ENCODE measurements at places on chromosomes 11 and 22.
A peak's percentile ranks its signal among the peaks of the same experiment; 100 is the strongest.

- no peak for DNase-seq
Measured at GRCh38 chr22:37482244-37482643, 3.9 kb downstream of the MFNG start.

GRCh38 chr22:50734343-50734771, 3.6 kb upstream of the ACR start:
- DNase-seq: peak; percentile 36

DNA sequence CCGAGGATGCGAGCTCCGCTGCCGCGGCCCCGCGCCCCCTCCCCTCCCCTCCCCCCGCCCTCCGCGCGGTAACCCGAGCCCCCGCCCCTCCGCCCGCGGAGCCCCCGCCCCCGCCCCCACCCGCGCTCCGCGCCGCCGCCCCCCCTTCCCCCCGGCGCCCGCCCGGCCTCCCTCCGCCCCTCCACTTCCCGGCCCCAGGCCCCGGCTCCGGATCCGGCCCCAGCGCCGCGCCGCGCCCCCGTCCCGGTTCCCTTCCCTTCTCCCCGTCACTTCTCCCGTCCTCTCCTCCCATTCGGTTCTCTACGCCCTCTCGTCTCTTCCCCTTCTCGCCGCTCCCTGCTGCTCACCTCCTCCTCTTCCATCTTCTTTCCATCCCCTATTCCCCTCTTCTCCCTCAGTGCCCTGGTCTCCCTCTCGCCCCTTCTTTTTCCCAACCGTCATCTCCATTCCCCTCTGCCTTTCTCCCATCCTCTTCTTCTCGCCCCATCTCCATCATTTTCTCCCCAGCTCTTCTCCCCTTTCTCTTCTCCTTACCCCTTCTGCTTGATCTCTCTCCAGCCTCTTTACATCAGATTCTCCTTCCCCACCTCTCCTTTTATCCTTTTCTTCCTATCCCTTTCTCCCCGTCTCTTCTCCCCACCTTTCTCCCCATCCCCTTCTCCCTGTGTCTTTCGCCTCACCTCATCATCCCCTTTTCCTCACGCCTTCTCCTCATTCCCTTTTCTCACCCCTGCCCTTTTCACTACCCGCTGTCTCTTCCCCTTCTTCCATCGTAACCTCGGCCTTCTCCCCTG, at the start of gene DCHS1:
TSS of gene DCHS1 (minus strand) at position 20 of the 794 bp plus-strand sequence. CDS start 14,196 bp downstream, outside the sequence.
- no peak for DNase-seq

- no peak for DNase-seq
Measured at GRCh38 chr11:103070142-103070541, 21.8 kb downstream of the DCUN1D5 start.

DNA sequence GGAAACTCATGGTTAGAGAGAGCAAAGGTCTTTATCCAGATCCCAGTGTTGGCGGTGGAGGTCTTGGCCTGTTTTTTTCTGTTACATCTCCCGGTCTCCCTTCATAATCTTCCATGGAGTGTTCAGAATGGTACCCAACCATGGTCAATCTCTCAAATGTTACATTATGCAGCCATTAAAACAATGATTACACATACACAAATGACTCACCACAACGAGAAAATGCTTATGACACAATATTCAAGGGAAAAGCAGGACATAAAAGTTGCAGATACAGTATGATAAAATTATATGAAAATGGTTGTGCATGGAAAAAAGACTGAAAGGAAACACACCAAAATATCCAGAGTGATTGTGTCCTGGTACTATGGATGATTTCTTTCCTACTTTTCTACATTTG, 17.8 kb upstream of the CSNK1E start:
- DNase-seq: no peak

DNA sequence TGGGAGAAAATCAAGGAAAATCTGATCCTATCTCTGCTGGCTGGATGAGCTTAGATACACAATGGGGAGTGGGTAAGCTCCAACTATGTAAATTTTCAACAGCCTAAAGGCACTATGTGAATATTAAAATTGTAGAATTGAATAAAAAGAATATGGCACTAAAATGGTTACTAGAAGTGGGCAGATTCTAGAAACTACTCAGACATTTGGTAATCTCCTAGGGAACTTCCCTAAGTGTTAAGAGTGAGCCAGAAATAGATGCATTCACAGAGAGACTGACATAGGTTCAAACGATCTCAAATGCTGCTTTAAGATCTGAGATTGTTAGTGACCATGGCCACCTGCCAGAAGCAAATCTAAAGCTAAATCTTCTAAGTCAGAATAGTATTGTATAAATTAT, 4.3 kb upstream of the OR52E1 start:
- DNase-seq: no peak

DNA sequence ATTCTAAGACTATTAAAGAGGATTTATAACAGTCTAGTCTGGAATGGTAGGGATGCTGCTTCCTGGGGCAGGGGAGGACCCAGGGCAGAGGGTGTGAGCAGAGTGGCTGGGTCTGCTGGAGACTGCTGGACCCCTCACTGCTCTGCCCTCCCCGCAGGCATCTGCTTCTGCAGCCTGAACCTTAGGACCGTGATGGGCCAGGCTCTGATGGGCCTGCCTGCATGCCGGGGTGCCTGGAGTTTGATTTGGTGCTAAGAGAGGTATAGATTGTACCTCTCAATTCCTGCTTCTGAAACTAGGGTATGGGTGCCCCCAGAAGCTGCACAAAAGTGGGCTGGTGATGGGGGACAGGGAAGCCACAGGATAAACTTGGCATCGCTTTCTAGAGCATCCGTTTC, 54.9 kb downstream of the CD82 start:
- peak; percentile 29 for DNase-seq

DNA sequence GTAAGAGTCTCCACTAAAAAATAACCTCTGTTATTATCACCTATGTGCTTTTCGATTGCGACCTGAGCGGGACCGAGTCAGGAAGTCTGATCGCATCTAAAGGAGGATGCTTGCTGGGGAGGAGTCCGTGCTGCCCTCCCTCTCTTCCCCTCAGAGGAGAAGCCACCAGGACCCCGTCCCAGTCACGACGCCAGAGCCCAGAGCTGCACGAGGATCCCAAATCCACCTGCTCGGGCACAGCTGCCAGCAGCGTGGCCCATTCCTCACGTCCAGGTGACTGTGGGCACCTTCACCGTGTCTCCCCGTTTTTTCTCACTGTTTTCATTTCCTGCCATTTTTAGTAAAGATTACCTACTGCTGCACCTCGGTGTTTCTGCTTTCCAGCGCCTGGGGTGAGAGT, 390.3 kb downstream of the BRD1 start:
- DNase-seq: no peak

- no peak for DNase-seq
Measured at GRCh38 chr11:102216433-102217075, 100.7 kb upstream of the BIRC3 start.

DNA sequence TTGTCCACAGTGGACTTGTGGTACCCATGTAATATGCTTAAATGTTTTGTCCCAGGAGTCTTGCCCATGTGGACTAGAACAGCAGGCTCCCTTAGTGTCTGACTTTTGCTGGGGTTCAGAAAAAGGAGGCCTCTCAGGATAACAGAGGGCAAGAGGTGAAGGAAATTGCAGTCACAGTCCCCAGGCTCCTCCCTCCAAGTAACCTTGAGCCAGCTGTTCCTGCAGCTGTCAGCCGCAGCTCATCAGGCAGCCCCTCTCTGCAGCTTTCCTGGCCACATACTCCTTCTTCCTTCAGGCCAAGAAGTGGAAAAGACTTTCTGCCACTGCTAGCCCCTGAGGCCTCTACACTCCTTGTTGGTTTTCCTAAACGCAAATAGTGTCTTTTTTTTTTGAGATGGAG, 6.3 kb upstream of the MYO18B start:
- DNase-seq: no peak

- DNase-seq: no peak
Measured at GRCh38 chr22:47539374-47539773, 776.9 kb downstream of the TBC1D22A start.

DNA sequence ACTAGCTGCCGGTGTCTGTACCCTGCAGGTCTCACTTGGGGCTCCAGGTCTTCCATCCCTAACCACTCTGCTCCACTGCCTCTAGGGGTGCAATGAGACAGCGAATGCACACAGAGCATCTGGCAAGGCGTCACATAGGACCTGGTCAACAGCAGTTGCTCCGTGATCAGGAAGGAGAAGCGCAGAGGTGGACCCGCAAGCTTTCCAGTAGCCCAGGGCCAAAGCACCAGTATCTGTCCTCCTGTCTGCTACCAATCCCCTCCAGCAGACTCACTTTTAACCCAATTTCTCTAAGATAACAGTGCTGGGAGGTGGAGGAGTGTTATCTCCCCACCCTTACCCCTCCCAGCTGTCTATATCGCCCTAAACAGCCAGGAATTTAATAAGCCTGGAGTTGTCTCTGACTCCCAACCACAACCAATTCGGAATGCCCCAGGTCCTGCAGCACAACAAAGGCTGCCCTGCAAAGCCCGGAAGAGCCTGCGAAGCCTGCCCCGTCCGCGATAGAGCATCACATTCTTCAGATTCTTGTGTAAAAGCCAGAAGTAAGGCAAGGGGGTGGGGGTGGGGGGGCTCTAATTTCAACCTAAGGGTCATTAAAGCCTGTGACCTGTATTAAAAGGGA, 19.3 kb downstream of the MYH9 start:
- no peak for DNase-seq

GRCh38 chr11:65796726-65797601, 10.1 kb downstream of the OVOL1 start:
- DNase-seq: no peak

- no peak for DNase-seq
Measured at GRCh38 chr11:10326012-10326964, 21.4 kb downstream of the ADM start.

- no peak for DNase-seq
Measured at GRCh38 chr11:15544353-15544752, 429.6 kb downstream of the INSC start.

GRCh38 chr11:45050111-45050510, 96.3 kb upstream of the PRDM11 start:
- DNase-seq: no peak

GRCh38 chr11:37411289-37411688, 813.3 kb upstream of the RAG2 start:
- no peak for DNase-seq

DNA sequence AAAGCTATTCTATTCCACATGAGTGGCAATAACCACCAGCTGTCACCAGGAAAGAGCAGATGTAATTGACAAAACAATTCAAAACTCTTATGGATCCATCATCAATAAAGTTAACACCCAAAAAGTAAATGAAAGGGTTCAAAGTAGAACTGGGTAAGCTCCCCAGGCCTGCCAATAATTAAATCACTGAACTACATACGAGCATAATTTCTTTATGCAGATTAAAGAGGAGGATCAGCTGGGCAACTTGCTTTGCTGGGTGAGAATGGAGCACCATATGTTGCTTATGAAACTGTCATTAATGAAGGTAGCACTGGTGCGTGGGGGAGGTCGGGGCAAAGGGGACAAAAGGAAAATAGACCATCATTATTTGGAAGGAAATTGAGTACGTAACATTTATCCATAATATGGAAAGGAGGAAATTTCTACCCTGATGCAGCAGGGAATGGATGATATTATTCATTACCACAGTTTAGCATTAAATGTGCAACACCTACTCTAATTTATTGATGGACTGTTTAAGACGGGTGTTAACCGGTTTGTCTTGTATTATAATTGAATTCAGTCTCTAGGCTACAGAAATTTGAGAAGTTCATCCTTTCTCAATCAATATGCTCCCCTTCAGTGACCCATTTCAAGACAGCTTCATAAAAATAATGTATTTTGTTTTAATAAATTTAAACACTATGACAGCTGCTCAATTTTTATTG, 315.9 kb downstream of the CADM1 start:
- DNase-seq: no peak

DNA sequence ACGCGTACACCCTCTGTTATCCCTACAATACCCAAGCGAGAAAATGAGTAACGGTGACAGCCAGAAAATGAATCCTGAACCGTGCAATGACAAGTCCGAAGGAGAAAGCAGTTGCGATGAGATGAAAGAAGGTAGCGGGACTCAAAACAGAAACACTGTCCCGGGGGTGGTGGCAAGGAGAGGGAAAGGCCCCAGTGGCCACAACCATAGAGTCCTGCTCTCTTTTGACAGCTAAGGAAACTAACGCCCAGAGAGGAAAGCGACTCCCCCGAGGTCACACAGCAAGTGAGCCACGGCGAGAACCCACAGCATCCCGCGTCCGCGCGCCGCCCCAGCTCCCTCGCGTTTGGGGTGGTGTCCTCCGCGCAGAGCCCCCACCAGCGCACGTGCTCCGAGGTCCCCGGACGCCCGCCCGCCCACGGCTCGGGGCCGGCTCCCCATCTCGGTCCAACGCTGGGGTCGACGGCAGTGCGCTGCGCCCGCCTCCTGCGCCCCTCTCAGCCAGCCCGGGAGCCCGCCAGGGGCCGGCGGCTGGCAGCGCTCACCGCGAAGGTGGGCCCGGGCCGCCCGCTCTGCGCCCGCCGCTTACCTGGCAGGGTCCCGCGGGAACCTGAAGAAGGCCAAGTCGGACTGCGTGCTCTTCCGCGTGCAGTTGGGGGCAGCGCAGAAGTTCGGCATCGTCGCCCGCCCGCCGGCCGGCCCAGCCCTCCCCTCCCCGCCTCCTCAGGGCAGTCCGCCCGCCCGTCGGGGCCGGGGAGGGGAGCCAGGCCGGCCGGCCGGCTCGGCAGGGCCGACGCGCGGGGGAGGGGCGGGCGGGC, 564 bp downstream of the THAP12 start:
- no peak for DNase-seq

DNA sequence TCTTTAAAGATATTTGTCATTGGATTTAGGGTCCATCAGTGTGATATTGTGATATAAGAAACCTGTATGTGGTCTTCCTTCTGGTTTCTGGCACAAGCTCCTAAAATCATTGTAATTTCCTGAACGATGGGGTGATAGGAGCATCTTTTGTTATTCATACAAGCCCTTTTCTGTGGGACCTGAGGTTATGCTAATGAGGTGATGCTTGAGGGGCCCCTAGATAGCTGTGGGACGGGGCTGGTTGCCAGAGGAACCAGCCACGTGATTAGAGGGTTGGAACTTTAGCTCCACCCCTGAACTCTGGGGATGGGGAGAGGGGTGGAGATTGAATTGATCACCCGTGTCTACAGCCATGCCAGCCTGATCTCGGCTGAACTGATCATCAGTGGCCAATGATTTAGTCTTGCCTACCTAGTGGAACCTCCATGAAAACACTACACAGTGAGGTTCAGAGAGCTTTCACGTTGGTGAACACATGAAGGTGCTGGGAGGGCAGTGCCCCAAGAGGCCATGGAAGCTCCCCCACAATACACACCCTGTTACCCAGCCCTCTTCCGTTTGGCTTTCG, 62.8 kb downstream of the BCR start:
- no peak for DNase-seq

GRCh38 chr11:104883342-104883741, 14.9 kb downstream of the CASP12 start:
- DNase-seq: no peak

- DNase-seq: no peak
Measured at GRCh38 chr22:37806409-37807333, 1.1 kb upstream of the GCAT start.

DNA sequence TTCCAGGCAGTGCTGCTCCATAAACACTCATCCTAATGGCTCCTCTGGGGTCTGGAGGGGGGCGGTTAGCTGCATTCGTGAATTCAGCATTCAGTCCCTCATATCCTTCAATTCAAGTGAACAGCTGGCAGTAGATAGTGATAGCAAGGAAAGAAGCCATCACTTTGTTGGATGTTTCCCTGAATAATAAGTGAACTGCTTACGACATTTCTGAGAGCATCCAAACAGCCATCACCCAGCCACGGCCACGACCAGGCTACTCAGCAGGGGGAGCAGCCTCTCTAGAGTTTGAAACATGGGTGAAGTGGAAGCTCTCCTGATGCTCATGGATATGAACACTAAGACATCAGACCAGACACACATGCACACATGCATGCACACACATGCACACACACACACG, 163.6 kb downstream of the NTM start:
- no peak for DNase-seq

GRCh38 chr11:109507331-109507730, 85.3 kb downstream of the C11orf87 start:
- no peak for DNase-seq

- DNase-seq: no peak
Measured at GRCh38 chr11:104148706-104149105, 15.2 kb downstream of the PDGFD start.
